ENCODE measurements at places on chromosomes 12 and 14.

- DNase-seq, result peak; percentile 86
These were observed 1176.7 kb upstream of the SEL1L start for GRCh38 chr14:82710267-82710841.

DNA sequence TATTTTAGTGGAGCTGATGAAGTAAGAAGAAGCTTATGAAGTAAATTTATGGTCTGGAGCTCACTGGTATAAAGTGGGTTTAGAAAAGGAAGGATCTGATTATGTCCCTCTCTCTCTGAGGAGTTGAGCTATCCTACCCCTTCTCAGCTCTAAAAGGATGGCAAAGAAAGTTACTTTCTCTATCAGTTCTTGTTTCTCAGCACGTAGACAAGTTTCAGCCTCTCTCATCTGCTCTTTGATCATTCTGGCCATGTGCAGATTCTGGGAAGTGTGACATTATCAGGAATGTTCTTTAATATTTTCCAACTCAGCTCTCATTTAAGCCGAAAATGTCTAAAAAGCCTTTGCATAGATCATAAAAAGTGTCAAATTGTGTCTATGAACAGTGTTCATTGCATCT, 5.8 kb upstream of the EGLN3 start:
- DNase-seq, result no peak

GRCh38 chr14:31858868-31859267, 218.2 kb upstream of the ARHGAP5 start:
- DNase-seq, result peak; percentile 7

- DNase-seq, result no peak
These were observed 556.6 kb downstream of the TRHDE start for GRCh38 chr12:72828662-72829324.

- DNase-seq, result no peak
These were observed 145.9 kb downstream of the ETV6 start for GRCh38 chr12:11795192-11795912.

DNA sequence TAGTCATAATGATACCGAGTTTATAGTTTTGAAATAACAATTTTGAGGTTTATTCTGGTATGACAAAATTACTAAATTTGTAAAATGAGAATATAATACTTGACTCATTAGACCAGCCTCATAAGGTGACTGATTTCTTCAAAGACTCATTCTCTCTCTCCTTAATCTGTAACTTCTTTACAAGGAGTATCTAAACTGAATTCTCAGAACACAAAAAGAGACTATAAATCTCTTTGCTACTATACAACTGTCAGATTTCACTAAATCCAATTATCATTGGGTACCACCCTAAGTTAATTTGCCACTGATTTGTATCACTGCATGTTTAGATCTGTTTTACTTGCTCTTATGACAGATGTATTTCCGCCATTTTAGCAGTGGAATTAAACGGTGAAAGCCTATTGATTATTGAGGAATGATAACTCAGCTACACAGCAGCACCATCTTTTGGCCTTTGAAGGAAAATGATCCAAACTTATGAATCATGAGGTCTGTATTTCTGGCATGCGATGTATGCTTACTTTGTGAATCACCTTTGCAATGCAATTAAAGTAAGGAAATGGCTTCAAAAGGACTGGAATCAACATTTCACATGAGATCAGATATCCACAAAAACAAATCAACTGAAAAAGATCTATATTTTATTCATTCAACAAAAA, 161.2 kb downstream of the RERGL start:
- DNase-seq, result peak; percentile 36

GRCh38 chr14:28375295-28375694, 391.3 kb upstream of the FOXG1 start:
- peak; percentile 47 for DNase-seq

Data from NCI-H69 (cell line).